ENCODE measurements at places on chromosomes 16 and 17. TPM values are rescaled to one million over a fixed set of nuclear protein-coding genes. Genes with fewer than 3 reads are reported as not detected.

Gene SPATA22
- 0.49 TPM for polyA plus RNA-seq

DNA sequence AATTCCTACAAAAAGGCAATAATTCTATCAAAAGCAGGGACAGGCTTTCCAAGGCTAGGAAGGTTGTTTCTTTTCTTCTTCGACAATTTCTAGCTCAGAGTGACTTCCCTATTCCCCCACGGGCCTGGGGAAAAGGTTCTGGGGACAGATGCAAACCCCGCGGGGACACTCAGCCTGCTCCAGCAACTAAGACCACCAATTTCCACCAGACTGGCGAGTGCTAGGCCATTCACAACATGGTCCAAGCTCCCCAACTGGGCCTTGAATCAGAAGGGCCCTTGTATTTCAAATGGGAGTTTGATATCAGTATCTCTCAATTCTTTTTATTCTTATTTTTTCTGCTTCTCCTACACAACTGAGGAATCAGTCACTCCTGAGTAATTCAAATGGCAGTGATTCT lies 86.7 kb downstream of the USP31 start:
- no peak for DNase-seq

GRCh38 chr16:31074814-31075183 lies 577 bp downstream of the ZNF646 start:
- no peak for DNase-seq

Gene STAC2
- 6.2 TPM for polyA plus RNA-seq

- DNase-seq = no peak
Observed at GRCh38 chr16:85722128-85722893, 28.6 kb downstream of the C16orf74 start.

Gene CTCF
- 87.1 TPM for polyA plus RNA-seq

- no peak for DNase-seq
Observed at GRCh38 chr17:77925831-77926543, 32.5 kb upstream of the TNRC6C start.

- no peak for DNase-seq
Observed at GRCh38 chr16:10097271-10097670, 85.0 kb downstream of the GRIN2A start.

DNA sequence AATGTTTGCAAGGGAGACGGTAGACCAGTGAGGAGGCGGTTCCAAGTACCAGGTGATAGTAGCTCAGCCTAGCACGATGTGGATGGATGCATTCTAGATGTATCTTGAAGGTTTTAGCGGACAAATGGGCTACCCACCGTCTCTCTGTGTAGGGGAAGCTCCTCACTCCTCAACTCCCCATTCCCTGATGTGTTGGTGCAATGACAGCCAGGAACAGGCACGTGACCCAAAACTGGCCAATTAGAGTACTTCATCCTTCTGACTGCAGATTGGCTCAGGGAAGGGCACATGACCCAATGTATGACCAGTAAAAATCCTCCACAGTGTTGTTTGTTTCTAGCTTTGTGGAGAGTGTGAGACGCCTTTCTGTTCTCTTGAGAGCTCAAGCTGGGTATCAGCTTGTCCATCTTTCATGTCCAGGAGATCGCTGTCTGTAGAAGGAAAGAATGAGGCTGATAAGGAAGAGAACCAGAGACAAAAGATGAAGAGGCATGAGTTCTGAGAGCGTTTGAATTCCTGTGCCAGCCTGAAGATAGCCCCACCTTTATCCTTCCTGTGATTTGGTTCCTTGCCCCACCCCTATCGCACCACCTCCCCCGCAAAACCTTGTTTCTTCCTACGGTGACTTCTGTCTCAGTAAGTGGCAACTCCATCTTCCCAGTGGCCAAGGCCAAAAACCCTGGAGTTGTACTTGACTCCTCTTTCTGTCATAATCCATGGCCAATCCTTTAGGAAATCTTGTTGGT lies 2.3 kb upstream of the BORCS6 start:
- DNase-seq = no peak

Gene SLC35G6
- polyA plus RNA-seq = not detected

DNA sequence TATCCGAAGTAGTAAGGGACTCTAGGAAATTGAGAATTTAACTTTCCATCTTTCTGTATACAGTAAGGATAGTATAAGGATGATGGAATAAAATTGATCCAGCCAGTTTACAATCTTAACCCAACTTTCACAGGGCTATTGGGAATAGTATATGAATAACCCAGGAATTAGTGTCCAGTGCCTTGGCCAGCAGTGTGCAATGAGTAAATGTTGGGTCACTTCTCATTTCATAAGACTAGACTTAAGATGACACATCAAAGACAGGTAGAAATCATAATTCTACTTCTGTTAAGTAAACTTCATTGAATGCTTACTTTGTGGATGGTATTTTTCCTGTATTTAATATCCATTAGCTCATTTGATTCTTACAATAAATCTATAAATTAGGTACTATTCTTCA lies 949.6 kb upstream of the GOT2 start:
- no peak for DNase-seq

DNA sequence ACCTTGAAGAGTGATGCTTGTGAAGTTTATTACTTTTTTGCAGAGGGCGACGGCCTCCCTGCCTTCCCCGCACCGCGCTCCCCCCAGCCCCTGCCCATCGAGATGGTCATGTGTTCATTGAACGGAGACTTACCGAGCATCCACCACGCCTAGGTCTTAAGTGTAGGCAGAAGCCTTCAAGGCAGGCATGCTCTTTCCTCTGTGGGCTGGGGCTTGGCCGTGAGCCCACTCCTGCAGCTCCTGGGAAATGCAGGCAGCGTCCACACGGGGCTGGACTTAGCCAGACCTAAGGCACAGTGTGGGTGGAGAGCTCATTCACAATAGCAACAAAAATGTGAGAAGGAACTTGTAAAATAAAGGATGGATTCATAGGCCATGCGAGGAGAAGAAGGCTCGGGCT lies 19.2 kb downstream of the RNF213 start:
- DNase-seq = no peak

Gene KRT20
- 0.09 TPM for polyA plus RNA-seq

DNA sequence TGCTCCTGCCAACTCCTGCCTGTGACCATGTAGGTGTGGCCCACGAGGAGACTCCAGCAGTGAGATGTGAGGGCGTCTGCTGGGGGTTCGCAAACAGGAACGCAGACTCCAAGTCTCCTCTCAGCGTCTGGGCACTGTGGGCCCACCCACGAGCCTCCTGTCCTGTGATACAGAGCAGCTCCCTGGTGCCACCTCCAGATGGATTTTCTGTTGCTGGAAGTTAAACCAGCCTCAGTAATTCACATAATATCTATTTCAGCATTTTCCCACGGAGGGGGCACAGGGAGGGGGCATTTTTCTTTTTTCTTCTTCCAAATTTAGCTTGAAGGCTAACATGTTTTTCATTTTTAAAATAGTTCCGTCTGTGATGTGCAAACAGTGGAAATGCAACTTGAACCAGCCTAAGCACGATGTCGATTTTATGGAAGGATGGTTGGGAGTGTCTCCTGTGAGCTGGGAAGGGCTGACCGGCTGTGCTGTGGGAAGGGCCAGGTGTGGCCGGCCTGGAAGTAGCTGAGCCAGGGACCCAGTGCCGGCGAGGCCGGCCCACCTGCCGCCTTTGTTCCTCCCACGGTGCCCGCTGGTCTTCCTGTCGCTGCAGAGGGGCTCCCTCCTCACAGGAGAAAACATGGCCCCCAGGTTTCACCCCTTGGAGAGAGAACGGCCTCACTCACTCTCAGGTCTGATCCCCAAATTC lies 3.9 kb upstream of the RAB40B start:
- DNase-seq = no peak

Gene TAT
- polyA plus RNA-seq = 0.09 TPM

DNA sequence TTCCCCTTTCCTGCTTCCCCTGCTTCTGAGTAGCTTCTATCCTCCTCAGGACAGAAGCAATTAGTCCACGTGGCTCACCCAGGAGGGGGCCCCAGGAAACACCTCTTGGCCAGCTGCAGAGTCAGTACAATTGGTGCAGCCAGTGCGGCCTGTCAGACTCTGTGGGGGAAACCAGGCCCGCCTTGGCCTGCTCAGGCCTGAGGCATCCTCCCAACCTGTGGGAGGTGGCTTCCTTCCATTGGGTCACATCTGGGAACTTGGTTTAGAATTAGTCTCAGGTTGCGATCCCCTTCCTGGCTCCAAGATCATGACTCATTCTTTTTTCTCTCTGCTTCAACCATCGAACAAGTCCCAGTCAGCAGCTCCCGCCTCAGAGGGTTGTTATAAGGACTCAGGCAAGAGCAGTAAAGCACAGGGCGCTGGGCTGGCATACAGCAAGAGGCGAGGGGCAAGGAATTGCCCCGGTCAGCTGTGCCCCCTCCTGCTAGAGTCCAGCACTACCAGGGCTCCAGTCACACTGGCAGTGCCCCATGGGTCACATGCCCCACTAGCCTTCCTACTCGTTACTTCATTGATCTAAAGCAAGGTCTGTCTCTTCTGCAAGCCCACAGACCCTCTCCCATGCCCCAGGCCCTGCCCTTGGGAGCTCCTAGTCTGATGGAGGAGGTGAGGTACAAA lies 8.1 kb upstream of the EPX start:
- no peak for DNase-seq

DNA sequence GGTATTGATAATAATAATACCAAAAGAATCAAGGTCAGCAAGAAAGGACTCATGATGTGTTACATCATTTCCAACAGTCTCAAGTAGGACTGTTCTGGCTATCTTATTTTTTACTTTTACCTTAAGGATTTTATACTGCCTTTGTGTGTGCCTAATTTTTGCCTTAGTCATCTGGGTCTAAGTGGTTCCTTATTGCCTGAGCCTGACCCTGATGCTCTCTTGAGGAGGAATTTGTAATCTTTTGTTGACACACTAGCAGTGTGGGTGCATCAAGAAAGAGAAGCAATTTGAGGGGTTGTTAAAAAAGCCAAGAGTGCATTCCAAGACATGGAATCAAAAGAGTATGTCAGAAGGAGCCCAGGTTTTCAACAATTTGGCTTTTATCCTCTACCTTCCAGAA lies 59.3 kb downstream of the TMEM100 start:
- DNase-seq = no peak

Gene CCL17
- 0.56 TPM for polyA plus RNA-seq

Gene WFIKKN2
- 1.3 TPM for polyA plus RNA-seq

DNA sequence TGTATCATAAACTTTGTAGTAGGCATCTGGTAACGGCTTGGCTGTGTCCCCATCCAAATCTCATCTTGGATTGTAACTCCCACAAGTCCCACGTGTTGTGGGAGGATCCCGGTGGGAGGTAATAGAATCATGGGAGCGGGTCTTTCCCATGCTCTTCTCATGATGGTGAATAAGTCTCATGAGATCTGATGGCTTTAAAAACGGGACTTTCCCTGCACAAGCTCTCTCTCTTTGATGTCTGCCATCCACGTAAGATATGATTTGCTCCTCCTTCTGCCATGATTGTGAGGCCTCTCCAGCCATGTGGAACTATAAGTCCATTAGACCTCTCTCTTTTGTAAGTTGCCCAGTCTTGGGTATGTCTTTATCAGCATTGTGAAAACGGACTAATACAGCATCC lies 248.7 kb downstream of the SNX29 start:
- DNase-seq = no peak

GRCh38 chr17:12053552-12053951 lies 32.9 kb downstream of the MAP2K4 start:
- DNase-seq = no peak

Gene EVPLL
- 0.11 TPM for polyA plus RNA-seq

DNA sequence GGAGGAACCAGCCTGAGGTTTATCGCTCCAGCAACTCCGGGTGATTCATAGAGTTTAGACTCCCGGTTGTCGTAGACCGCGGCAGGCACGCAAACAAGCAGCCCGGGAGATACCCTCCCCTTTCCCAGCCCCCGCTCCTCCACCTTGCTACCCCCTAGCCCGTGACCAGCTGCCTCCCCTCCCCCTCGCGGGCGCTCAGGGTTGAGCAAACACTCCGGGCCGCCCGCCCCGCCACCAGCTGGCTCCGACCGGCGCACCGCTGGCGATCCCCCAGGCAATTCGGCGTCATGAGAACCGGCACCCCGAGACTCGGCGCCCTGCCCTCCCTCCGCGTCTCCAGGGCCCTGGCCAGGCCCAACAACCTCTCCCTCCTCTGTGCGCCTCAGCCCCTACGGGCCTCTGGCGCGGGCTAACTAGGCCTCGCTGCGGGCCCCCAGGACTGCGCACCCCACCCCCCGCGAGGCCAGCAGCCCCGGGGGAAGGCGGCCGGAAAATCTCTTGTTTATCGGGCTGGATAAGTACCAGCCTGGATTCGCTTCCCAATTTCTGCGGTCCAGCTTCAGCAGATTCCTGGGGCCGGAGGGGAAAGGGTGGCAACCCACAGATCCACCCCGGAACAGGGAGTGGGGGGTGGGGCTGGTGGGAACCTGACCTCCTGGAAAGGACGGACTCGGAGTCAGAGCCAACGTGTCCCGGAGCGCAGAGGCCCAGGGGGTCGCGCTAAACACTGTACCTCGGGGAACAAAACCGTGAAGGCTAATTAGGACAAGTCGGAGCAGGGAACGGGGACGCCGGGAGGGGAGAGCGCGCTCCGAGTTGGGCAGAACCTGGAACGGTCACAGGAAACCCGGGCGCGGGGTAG lies 951 bp upstream of the GPRC5C start:
- no peak for DNase-seq

Gene CCL18
- 2.4 TPM for polyA plus RNA-seq

DNA sequence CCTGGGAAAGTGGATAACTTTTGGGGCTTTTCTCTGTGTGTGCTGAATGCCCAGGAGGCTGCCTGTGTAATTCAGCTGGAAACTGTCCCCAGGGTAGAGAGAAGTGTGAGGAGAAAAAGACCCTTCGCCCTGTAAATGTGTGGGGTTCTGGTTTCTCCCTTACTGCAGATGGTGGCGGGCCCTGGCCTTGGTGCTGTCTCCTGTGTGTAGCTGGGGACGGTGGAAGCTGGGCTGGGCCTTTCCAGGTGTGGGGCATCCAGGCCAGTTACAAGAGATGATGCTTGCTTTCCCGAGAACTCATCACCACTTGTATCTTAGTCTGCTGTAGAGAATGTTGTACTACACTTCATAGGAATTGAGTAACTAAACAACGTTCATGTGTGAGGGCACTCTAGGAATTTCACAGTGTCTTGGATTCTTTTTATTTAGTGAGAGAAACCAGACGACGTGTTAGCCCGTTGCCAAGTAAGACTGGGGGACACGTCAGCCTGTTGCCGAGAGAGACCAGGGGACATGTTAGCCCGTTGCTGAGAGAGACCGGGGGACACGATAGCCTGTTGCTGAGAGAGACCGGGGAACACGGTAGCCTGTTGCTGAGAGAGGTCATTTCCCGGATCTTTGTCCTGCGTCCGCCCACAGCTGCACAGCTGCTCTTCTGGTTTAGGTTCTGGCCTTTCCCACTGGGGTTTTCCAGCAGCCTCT lies 43.1 kb downstream of the TBCD start:
- DNase-seq = no peak

Data from left renal pelvis (tissue), 4 donors.